SW480 (cell line): ENCODE measurements at places on chromosomes 7 and 10.

DNA sequence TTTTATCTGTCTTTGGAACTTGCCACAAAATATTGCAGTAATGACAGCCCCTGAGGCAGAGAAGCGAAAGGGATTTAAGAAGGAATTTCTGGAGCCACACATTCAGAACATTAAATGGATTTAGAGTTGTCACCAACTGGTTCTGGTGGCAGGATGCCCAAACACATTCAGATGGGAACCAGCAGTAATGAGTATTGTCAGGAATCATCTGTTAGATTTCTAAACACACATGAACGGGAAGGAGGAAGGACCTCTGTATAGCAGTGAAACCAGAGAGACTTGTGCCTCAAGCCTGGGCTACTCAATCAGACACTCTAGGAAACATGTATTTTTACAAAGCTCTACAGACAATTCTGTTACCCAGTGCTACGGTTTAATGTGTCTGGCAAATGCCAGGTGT, 103.8 kb upstream of the CCNY start:
- no peak for DNase-seq

- no peak for DNase-seq
These were observed 308.5 kb upstream of the NFE2L3 start for GRCh38 chr7:25843467-25843866.

DNA sequence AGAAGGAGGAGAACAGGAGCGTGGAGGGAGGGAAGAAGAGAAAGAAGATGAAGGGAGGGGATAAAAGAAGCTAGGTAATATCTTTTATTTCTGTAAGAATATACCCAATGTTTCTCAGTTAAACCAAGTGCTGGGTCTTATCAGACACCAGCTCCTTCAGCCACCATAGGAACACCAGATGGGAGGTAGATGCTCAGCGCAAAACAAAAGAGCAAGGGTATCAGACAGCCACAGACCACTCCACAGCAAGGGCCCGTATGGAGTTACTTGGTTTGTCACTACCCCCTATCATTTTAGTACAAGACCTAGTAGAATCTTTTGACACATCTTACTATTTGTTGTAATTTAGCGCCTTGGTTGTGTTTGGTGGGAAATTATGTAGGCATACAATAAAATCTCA, 65.9 kb upstream of the FAM133B start:
- DNase-seq, result no peak

DNA sequence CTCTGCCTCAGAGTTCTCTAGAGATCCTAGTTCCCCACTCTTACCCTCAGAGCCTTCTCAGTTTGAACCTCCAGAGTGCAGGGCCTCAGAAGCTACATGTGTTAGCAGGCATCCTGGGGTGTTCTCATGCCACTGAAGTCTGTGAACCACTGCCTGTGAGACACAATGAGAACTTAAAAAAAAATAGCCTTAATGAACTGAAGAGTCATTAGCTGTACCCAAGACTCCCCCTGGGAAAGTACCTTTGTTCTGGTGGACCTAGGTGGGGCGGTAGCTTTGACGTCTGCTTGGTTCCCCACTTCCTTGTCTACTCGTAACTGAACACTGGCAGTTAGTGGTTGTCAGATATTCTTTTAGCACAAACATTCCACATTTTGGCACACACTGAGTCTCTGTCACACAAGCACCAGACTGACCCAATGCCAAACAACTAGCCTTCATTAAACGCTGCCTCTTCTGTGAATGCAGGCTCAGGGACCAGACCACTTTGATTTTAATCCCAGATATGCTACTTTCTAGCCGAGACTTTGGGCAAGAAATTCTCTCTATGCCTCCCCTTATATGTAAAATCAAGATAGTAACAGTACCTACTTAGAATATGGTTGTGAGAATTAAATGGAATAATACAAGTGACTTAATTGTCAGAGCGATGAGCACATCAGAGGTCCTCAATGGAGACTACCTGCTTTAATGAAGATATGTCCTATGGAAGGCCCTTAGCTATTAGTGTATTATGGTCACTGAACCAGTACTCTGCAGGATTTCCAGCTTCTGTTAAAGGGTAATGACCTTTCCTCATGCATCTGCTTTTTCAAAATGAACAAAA, 75.3 kb upstream of the CC2D2B start:
- no peak for DNase-seq

- no peak for DNase-seq
These were observed 313.4 kb downstream of the CXCL12 start for GRCh38 chr10:44071479-44071878.
